Occipital lobe (tissue), 3 donors: ENCODE measurements at places on chromosomes 5 and 9. TPM values are rescaled to one million over a fixed set of nuclear protein-coding genes. Genes with fewer than 3 reads are reported as not detected.

- DNase-seq: no peak
Measured at GRCh38 chr5:174832025-174832424, 107.6 kb downstream of the MSX2 start.

DNA sequence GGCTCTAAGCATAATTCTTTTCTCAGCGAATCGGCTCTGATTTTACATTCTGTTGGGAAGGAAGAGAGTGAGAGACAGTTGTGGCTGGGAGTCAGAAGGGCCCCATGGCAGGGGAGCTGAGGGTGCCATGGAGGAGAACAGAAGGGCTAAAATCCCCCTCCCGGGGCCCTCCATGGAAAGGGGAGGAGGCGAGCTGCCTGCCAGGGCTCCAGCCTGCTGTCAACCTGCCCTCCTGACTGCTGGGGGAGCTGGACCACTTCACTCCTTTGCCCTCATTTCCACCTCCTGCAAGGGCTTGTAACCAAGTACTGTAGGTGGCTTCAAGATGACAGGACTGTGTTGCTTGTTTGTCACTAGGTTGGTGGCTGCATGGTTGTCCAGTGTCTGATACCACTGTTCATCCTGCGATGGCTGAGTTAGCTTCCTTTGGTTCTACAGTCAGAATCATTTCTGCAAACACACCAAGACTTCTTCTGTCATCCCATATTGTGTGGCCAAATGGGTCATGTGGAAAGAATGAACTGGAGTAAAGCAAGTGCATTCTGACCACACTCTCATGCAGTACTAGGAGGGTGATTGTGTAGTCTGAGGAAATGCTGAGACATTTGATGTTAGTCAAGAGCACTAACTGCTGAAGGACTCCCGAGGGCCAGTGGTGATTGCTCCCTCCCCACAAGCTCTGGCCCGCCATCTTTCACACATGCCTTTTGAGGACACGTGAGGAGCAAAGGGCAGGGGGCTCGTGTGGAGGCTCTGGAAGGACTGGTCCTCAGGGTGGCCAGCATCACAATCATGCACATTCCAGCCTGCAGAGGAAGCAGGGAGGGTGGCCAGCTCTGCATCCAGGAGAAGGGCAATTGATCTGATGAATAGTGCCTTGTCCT is 307.2 kb downstream of the GADD45G start:
- no peak for DNase-seq

- no peak for DNase-seq
Measured at GRCh38 chr9:89888677-89889076, 283.9 kb downstream of the GADD45G start.

DNA sequence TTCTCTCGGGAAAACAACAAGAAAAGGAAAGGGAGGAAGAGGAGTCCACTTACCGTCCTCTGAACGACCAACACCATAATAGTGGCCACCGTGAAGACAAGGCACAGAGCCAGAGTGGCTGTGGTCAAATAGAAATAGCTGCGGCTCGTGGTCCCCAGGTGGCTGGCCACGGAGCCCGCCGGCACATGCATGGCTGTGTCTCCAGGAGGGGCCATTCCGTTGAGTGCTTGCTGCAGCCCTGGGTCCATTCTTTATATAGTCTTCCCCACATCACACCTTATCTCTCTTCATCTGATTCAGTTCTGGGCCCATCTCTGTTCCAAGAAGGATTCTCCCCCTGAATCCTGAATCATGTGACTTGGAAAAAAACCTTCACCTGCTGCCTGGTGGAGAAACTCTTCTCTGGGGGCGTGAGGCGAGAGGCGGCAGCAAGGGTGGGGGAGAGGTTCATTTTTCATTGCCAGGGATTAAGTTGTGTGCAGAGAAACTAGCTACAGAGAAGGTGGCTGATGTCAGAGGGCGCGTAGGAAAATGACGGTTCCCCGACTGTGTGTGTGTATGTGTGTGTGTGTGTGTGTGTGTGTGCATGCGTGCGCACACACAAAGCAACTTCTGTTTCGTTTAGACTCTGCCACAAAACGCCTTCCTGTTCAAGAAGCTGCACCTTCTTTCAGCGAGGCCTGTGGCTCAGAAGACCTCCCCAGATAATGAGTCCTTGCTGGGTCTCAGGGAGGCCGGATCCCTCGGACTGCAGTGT is at the start of gene TNFSF8:
TSS of gene TNFSF8 (minus strand) at position 536 of the 757 bp plus-strand sequence. CDS start at position 248, 288 bp downstream.
- no peak for DNase-seq

DNA sequence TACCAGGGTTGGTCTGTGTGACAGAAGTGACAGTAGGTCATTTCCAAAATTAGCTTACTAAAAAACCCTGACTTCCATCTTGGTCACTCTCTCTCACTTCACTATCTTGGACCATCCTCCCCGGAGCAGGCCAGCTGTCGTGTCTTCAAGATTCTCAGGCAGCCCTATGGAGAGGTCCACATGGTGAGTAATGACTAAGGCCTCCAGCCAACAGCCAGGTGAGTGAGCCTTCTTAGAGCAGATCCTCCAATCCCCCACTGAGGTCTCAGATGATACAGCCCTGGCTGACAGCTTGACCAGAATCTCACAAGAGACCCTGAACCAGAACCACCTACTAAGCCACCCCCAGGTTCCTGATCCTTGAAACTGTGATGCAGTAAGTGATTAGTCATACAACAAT is 92.0 kb downstream of the DCP2 start:
- DNase-seq: no peak

The NIPAL4 gene
- total RNA-seq: not detected

The NKD2 gene
- 3.0 TPM for total RNA-seq

- peak; percentile 1 for DNase-seq
Measured at GRCh38 chr5:64690417-64691151, at the start of gene SHISAL2B. TSS of gene SHISAL2B (plus strand) at chr5:64690503. CDS start at chr5:64690624, 121 bp downstream.

The TMEFF1 gene
- total RNA-seq: 47.6 TPM

DNA sequence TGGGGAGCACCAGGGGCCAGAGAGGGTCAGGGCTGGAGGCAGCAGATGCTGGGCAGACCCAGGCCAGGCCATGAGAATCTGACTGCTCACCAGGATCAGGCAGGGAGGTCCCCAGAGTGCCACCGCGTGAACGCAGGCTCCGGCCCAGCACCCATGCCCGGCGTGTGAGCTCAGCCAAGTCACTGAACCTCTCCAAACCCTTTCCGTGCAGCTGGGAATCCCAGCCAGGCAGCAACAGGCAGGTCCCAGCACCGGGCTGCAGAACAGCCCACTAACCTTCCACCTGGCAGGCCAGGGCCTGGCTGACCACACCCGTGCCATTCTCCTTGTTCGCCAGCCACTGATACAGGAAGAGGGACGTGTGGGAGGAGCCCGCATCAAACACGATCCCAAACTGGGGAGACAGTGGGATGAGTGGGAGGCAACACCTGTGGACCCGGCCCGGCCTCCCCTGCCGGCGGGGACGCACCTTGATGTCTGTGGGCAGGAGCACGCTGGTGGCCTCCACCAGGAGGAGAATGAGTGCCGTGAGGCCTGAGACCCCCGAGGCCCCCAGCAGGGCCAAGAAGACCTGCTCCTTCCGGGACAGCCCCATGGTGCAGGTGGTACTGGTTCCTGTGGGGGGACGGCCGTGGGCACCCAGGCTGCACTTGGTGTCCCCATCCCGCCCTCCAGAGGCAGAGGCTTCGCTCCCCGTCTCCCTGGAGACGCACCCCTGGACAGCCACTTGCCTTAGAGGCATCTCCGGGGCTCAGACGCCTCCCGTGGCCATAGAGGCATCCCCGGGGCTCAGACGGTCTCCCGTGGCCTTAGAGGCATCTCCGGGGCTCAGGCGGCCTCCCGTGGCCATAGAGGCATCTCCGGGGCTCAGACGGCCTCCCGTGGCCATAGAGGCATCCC is 3.2 kb downstream of the ENTPD8 start:
- no peak for DNase-seq

The ENTPD2 gene
- 0.16 TPM for total RNA-seq

GRCh38 chr9:101054657-101055056 is 26.1 kb downstream of the PLPPR1 start:
- no peak for DNase-seq

- DNase-seq: no peak
Measured at GRCh38 chr5:62127098-62127736, 178.8 kb upstream of the KIF2A start.

DNA sequence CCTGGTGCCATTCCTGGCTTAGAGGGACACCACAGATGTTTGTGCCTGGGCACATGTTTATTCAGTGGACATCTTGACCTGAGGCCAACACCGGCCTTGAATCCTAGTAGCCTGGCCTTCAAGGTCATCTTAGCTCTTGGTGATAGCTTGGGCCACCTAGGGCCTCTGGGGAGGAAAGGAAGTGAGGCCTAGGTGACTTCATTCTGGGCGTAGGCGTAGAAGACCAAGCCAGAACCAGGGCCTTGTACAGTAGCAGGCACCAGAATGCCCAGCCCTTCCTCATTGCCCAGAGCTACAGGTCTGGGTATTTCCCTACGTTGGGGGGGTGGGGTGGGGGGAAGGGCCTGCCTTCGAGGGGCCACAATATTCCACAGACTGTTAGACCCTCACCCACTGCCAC is 33.8 kb downstream of the WNK2 start:
- DNase-seq: no peak
